ENCODE measurements at places on chromosomes 5 and 9.
A peak's percentile ranks its signal among the peaks of the same experiment; 100 is the strongest.

GRCh38 chr5:181028032-181028819 lies 11.8 kb upstream of the BTNL9 start:
- DNase-seq: peak; percentile 80

- DNase-seq: no peak
These were observed 107.6 kb downstream of the RNF180 start for GRCh38 chr5:64273276-64273675.

DNA sequence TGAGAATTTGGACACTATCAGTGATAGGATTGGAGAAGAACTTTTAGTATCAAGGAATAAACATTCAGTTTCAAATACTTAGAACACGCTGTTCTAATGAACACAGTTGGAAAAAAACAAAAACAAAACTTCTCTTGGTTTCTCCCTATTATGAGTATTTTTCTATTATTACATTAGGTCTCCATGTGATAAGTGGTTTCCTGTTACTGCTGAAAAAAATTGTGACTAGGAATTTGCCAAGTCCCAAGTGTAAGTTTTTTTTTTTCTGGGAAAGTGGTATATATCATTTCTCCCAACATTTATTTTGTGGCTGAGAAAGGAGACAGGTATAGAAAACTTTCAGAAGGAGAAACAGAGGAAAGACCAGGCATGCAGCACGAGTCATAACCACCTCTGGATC lies 41.1 kb downstream of the PCSK1 start:
- DNase-seq: no peak

GRCh38 chr5:143120460-143121134 lies 282.9 kb downstream of the NR3C1 start:
- DNase-seq: no peak

DNA sequence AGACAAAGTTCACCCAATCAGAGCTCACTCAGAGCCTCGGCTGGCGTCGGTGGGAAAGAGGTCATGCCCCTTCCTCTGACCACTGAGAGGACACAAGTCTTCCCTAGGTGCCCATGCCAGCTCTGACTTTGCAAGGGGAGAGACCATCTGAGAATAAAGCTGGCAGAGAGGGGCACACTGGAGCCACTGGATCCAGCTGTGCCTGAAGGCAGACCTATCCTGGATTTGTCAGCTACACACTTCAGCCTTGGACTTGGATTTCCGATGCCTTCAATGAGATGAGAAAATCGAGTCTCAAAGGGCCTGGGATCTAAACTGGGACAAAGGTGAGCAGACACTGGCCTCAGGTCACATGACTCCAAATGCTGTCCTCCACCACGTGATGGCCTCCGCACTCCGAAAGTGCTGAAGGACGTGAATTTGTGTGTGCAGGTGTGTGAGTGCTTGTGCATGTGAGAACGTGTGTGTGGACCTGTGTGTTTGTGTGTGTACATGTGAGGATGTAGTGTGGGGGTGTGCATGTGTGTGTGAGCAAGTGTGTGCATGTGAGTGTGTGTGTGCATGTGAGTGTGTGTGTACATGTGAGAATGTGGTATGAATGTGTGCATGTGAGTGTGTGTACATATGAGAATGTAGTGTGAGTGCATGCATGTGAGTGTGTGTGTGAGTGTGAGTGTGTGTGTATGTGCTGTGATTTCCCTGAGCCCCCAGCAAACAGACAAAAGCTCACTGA lies 37.9 kb downstream of the BARX1 start:
- no peak for DNase-seq

DNA sequence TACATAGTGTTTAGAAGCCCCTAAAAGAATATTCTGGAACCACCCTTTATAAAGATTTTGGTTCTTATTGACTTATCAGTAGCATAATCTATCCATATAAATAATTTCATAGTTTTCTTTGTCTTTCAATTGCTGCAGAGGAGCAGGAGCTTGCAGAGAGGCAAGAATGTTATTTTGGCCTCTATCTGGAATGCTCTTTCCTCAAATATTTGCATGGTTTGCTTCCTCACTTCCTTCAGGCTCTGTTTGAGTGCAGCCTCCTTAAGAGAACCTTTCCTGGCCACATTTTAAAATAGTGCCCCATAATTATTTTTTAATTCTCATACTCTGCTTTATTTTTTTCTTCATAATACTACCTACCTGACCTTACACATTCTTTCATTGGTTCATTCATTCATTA lies 1.5 kb downstream of the C5 start:
- no peak for DNase-seq

DNA sequence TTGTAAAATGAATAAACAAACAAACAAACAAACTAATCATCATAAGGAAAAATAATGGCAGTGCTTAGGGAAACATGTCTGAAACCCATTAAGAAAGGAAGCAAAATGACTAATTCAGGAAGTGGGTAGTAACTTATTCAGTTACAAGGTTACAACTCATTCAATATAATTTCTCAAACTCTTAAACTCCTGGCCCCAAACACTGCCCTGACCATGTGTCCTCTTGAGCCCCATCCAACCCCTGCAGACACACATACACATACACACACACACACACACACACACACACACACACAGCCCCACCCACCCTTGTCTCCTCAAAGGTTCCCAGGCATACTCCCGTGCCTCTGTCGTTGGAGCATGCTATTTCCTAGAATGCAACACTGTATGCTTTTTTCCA lies 193.9 kb downstream of the SEC61B start:
- no peak for DNase-seq

DNA sequence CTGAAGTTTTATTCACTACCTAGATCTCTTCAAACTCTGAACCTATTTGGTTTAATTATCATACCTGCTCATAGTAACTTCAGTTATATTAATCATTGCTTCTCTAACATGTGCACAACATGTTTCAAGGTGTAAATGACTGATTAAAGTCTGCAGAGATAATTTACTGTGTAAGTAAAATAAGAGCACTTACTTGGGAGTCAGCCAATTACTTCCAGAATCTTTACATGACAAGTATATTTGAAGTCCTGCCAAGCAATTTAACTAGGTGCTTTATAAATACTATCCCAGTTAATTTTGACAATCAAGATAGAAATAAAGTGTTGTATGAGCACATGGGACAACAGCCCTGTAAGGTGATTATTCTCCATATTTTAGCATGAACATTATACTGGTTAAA lies 109.9 kb downstream of the RFX3 start:
- DNase-seq: no peak

DNA sequence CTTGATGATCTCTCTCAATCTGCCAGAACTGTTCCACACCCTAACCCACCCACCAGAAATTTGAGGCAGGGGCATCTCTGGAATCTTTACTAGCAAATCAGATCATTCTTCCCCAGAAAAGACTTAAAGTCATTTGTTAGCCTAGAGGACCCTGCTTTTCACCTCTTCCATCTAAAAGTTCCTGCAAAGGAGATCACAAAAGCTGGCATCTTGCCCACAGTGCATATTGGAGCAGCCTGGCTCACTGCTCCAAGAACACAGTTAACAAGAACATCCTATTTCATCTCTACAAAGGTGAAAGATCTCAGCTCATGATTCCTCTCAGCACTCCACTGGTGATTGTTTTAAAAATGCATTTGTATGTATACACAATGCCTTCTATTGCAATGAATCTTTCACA lies 36.3 kb downstream of the GABRP start:
- no peak for DNase-seq

DNA sequence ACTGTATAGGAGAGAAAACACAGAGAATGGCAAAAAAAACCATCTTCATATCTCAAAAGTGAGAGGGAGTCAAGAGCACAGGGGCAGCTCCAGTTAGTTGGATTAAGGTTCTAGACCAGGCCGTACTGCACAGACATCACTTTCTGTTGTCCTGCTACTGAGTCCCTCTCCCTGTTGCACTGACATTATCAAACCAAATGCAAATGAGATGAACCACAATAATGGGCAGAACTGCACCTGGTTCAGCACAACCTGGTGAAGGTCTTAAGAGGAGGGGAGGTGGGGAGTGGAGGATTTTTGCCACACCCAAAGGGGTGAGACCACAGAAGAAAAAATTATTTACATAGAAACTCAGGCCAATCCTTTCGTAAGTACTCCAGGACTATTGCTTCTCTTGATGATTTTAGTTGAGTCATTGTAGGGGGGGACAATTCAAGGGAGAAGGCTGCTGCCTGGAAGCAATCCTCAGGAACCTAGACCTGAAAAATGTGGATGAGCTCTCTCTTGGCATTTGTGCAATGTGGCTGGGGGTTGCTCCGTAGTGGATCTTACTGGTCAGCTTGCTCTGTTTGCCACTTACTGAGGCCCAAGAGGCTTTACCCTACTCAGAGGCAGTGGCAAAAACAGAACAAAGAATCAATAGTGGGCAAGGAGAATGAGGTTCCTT lies 94.5 kb upstream of the PPP1R2B start:
- DNase-seq: no peak

DNA sequence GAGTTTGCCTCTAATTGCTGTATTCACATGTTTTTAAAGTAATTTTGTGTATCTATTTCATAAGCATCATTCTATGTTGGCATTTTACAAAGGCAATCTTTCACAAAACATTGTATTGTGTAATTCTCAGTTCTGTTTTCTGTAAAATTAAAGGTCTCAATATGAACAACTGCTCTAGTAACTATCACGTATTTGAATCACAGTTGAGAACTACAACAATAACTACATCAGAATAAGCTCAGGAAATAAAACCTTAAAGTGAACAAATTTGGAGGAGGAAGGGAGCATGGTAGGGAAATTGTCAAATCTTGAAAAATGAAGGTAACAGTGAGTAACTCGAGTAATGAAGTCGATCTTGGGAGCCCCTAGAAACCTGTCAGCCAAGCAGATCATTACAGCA lies 22.5 kb upstream of the CAMK4 start:
- no peak for DNase-seq

DNA sequence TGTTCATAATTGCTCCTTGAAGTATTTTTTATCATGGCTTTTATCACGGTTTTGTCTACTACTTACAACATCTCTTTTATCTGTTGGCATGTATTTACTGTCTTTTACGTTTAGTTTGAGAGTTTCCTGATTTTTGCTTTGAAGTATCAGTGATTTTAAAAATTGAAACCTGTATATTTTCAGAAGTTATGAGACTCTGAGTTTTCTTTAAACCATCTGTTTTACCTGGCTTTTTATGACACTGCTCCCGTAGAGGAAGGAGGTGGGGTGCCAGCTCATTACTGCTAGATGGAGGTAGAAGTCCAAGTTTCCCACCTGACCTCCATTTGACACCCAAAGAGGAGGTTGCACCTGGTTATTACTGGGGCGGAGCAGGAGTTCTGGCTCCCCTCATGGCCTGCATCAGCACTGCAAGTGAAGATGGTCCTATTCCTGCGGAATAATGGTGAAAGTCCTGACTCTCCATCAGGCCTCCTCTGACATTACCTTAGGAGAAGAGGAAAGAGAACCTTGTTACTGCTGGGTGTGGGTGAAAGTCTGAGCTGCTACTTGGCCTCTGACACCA lies 10.0 kb upstream of the ZNF131 start:
- DNase-seq: peak; percentile 28

GRCh38 chr5:123807177-123807945 lies 295.4 kb downstream of the CSNK1G3 start:
- no peak for DNase-seq

GRCh38 chr5:132273631-132274030 lies 16.1 kb downstream of the PDLIM4 start:
- DNase-seq: no peak

DNA sequence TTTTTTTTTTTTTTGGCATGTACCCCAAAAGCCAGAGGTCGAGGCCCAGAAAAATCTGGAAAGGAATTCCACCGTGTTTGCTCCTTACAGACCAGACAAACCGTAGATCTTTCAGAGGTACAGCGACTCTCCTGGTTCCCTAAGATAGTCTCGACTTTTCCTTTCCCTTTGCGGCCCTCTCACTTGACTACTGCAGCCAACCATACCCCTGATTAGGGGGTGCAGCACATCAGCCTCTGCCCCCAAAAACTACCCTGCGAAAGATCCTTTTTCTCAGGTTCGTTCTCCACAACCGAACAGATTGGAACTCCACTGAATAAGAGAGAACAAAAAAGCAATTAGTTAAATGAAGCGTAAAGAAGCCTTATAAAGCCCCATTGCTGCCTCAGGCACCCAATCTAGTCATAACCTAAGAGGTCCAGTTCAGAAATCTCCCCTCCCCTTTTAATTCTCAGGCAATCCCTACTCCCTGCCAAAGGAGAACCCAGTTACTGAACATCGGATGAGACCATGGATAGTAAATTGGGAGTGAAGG lies 379 bp upstream of the TICAM2 start:
- DNase-seq: no peak

- DNase-seq: no peak
These were observed 60.7 kb downstream of the NRG2 start for GRCh38 chr5:139982157-139982974.

GRCh38 chr5:3155046-3155445 lies 403.6 kb upstream of the IRX2 start:
- DNase-seq: no peak

- no peak for DNase-seq
These were observed 152.5 kb downstream of the INSYN2B start for GRCh38 chr5:169827769-169828168.

DNA sequence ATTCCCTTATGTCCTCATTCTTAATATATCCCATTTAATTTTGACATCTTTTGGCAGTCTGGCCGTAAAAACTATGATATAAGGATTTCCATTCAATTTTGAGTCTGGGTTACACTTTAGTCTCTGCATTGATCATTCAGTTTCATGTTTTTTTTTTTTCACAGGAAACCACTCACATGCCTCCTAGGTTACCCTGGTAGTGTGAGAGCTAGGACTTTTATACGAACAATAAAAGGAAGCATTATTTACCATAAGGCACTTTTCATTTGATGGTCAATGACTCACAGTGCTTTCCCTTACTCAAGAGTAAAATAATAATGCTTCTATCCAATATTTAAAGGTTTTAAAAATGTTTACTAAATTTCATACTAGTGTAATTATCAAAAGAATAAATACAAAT lies 16.4 kb upstream of the DMAC1 start:
- no peak for DNase-seq

DNA sequence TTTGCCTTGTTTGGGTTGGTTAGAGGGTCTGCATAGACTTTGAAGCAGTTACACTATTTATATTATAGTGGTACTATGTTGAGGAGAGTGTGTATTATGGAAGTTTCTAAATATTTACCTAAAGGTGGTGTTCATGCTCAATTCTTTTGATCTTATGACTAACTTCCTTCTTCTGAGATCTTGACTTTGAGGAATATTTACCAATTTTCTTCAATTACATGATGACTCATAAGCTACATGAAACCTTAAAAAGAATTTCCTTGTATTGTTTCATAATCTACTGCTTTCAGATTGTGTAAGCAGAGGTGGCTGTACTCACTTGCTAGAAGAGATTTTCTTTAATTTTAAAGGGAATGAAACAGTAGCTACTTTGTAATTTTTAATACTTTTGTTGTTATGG lies 276.1 kb downstream of the TAF11L14 start:
- no peak for DNase-seq

DNA sequence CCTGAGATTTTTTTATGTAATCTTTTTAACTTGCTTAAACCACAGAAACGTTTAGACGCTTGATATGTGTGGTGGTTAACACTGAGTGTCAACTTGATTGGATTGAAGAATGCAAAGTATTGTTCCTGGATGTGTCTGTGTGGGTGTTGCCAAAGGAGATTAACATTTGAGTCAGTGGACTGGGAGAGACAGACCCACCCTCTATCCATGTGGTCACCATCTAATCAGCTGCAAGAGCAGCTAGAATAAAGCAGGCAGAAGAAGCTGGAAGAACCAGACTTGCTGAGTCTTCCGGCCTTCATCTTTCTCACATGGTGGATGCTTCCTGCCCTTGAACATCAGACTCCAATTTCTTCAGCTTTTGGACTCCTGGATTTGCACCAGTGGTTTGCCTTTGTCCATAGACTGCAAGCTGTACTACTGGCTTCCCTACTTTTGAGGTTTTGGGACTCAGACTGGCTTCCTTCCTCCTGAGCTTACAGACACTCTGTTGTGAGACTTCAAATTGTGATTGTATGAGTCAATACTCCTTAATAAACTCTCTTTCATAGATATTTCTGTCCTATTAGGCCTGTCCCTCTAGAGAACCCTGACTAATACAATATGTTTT lies 816.0 kb upstream of the CDH9 start:
- DNase-seq: no peak
